ENCODE measurements at places on chromosomes 2 and 18.

- DNase-seq: peak; percentile 77
Observed at GRCh38 chr2:226798422-226799210, 1.0 kb downstream of the IRS1 start.

DNA sequence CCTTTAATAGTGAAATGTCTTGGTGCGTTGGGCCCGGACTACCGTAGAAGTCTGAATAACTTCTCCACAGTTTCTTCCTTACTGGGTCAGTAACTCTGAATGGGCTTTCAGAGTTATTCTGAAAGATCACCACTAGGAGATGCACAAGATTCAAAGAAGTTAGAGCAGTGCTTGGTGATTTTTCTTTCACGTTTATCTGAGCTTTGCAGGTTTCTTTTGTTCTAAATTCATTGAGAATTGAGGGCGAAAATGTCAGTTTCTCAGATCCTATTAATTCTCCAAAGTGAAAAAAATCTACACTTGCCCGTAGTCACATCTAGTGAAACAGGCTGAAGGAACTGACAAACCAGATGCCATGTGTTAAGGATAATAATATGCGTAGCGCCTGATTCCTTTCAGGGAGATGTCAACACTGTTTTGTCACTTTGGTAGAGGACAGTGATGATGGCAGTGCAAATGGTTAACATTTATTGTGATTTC lies 70.1 kb downstream of the QPCT start:
- DNase-seq: peak; percentile 81

GRCh38 chr2:59029058-59029457 lies 787.9 kb upstream of the FANCL start:
- peak; percentile 91 for DNase-seq

DNA sequence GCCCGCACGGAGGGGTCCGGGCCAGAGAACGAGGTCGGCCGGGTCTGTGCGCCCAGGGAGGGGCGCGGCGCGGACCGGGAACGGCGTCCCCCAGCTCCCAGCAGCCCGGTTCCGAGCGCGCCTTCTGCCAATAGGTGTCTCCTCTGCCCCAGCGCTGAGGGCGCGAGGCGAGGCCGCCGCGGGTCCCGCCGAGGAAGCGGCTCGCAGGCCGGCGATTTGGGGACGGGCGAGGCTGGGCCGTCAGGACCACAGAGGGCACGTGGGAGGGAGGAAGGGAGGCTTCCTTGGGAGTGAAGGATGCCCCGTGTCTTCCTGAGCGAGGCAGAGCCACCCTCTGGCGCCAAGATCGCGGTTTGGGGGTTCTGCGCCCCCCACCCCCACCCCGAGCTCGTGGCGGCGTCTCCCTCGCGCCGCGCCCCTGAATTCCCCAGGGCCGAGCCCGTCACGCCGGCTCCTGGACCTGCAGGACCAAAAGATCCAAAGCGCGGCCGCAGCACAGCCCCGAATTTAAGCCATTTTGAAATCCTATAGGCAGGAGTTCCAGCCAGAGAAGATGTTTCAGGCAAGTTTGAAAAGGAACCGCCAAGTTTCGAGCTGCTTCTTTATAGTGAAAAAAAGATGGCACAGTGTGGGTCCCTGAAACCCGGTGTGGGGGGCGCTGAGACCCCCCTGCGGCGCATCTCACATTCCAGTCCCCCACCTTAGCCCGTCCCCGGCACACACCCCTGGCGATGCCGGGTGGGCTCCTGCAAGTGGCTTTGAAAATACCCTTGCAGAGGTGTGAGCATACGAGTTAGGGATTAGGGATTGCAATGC lies 909 bp downstream of the NFATC1 start:
- DNase-seq: peak; percentile 74

DNA sequence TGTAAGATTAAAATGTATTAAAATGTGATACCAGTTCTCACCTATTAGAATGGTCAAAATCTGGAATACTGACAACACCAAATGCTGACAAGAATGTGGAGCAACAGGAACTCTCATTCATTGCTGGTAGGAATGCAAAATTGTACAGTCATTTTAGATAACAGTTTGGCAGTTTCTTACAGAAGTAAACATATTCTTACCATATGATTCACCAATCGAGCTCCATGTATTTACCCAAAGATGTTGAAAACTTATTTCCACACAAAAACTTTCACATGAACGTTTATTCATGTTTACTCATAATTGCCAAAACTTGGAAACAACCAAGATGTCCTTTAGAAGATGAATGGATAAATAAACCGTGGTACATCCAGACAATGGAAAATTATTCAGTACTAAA lies 1193.5 kb upstream of the ACVR2A start:
- no peak for DNase-seq

DNA sequence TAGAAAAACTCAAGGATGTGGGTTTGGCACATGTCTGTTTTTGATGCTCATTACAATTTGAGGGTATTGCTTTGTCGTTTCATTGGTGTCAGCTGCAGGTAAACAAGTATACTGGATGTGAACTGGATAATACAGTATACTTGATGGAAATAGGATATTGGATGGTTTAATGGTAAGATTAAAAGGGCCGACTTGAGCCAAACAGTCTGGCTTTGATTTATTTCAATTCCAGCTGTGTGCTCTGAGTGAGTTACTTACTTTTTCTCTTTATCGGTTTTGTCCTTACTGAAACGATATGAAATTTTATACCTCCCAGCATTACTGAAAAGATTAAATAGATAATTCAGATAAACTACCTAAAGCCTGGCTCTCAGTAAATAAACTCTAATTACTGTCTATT lies 227.6 kb downstream of the ASXL3 start:
- no peak for DNase-seq

DNA sequence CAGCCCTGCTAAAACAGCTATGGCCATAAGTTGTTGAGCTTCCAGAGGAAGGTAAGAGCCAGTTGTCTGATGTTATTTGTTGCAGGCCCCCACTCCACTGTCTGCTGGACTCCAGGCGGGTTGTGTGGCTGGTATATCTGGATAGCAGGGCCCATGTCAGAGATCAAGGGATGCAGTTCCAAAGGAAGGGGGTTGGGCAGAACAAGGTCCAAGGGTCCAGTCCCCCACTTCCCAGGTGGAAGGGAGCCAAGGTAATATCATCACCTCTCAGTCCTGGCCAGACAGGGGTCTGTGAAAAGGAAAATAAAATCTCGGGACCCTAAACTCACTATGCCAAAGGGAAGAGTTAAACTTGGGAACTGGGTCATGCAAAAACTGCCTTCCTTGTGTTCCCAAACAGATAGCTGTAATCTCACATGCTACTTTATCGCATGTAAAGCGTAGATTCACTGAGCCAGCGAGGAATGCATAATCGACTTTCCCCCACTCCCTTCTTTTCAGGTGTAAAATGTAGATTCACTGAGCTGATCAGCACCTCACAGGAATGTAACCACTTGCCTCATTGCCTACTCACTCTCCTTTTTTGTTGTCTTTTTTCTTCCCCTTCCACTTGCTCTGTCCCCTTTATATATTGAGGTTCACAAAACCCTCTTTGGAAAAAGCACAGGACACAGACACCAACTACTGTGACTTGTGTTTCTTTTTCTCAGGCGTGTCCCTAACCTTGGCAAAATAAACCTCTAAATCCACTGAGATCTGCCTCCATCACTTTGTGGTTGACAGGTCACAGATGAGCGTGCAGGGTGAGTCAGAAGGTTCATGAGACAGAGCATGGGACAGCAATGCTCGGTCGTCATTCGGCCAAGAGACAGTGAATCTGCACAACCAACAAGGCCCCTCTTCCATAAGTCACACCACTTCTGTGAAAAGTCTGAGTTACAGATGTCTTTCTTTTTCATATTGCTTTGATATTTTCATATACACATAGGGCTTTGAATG lies 255.3 kb upstream of the SIX2 start:
- DNase-seq: no peak

DNA sequence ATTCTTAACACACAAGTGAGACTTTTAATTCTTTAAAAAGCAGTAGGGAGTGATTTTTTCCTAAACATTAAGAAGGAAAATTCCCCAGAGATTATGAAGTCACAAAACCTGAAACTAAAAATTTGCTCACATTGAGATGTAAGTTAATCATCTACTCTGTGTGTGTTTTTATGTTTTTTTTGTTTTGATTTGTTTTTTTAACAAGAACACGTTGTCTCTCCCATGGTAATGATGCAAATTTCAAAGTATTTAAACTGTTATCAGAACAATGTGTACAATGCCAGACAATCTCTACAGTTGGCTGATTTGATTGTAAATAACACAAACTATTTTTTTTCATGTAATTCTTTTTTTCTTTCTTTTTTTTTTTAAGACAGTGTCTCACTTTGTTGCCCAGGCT lies 71.5 kb downstream of the COLEC12 start:
- DNase-seq: peak; percentile 49

- DNase-seq: no peak
Observed at GRCh38 chr2:232458051-232458660, 2.2 kb downstream of the ALPI start.

DNA sequence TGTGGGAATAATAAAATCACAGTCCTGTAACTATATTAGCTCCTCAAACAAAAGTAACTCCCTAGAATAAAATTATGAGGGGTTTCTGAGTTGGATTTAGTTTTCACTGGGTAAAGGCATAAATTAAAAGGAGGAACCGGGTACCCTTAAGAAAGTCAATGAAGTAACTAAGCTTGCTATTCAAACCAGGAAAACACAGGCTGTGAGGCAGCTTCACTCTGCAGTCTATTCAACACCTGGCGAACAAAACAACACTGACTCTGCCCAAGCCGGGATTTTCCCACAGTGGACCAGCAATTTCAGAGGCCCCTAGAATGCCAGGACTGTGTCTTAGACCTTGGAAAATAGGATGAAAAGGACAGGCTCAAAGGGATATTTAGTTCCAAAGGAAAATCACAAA lies 24.6 kb upstream of the CREB1 start:
- peak; percentile 30 for DNase-seq

DNA sequence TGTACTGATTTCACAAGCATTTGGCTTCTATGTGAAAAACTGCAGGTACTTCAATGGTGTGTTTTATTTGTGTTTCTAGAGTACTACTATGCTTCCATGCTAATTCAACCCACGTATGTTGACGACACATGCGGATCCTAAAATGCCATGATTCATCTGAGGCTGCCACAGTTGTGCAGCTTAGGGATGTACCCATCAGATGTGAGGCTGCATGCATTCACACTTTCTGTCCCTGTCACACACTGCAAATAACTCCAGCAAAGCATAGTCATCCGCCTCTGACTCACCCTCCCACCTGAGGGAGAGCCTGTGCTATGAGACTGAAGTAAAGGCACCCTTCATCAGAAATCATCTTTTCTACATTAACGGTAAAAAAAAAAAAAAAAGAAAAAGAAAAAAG lies 22.1 kb upstream of the SERTAD2 start:
- no peak for DNase-seq

- DNase-seq: no peak
Observed at GRCh38 chr2:231199219-231199618, 788 bp downstream of the ARMC9 start.

GRCh38 chr2:74020702-74021406 lies 36.1 kb downstream of the TET3 start:
- peak; percentile 55 for DNase-seq

GRCh38 chr2:118049140-118049815 lies 35.4 kb upstream of the CCDC93 start:
- DNase-seq: no peak

GRCh38 chr18:49008156-49008555 lies 57.4 kb upstream of the SMAD7 start:
- DNase-seq: no peak

DNA sequence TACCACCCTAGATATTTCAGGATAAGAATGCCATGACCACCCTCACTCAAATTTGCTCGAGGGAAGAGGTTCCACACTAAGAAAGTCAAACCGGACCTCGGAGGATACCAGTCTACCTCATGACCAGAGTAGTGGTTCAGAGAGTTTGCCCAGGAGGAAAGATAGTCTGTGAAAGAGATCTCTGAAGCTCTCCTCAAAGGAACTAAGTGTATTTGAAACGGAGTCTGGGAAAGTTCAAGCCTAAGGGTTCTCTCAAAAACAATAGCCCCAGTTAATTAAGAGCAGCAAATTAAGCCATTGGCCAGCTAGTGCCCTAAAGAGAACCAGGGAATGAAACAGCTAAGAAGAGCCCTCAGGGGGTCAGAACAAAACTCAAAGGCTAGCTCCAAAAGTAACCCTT lies 94.9 kb downstream of the SPHKAP start:
- no peak for DNase-seq

DNA sequence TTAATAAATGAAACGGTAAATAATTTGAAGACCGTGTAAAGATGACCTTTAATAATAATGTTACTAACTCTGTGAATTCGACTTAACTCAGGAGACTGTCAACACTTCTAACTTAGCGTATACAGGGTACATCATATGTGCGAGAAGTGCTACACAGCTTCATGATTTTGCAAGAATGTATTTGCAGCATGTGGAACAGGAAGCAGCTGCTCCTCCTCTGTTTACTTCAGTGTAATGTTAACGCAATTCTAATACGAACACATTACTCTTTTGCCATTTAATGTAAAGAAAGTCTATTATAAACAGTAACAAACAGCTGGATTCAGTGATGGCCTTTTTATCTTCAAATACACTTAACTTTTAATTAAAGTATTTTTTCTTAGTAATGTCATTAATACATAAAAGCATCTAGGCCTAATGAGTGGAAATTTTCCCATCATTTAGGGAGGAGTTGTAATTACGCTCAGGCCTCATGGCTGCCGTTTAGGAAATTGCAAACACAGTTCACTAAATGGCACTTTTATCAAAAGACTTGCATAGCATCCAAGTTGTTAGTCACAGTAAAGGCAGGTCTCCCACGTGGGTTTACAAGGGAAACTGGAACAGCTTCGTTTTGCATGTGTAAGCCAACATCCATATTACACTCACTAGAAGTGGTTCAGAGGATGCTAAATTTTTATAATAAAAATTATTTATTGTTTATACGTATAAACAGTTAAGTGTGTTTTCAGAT lies 635.7 kb downstream of the FBXO15 start:
- DNase-seq: peak; percentile 29

- no peak for DNase-seq
Observed at GRCh38 chr2:222292149-222293134, 6.4 kb downstream of the PAX3 start.

GRCh38 chr18:66048406-66048805 lies 297.6 kb downstream of the CDH7 start:
- no peak for DNase-seq

- no peak for DNase-seq
Observed at GRCh38 chr2:20675701-20676352, 8.9 kb downstream of the GDF7 start.

GRCh38 chr2:233466991-233467603 lies 99.5 kb downstream of the USP40 start:
- DNase-seq: no peak

- DNase-seq: peak; percentile 24
Observed at GRCh38 chr18:74281011-74281979, 10.5 kb downstream of the CYB5A start.

DNA sequence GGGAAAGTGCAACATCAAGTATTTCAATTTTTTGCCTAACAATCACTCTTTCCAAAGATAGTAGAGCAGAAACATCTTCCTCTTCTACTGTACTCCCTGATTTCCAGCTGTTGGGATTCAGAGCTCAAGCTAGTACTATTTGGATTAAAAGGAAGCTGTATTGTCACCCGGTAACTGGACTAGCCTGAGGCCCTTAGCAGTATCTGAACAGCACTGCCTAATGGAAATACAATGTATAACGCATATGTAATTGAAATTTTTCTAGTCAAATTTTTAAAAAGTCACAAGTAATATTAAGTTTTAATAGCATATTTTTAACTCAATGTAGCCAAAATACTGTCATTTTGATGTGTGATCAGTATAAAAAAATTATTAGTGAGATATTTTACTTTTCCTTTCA lies 86.2 kb downstream of the COX7A2L start:
- peak; percentile 39 for DNase-seq

Measured in muscle of leg (tissue), 16 donors.